ENCODE measurements at places on chromosomes 6 and 20.
A peak's percentile ranks its signal among the peaks of the same experiment; 100 is the strongest.

GRCh38 chr6:3869284-3869631, 20.1 kb downstream of the FAM50B start:
- DNase-seq, result no peak

- DNase-seq, result no peak
Observed at GRCh38 chr6:130674604-130675003, 152.6 kb upstream of the SMLR1 start.

DNA sequence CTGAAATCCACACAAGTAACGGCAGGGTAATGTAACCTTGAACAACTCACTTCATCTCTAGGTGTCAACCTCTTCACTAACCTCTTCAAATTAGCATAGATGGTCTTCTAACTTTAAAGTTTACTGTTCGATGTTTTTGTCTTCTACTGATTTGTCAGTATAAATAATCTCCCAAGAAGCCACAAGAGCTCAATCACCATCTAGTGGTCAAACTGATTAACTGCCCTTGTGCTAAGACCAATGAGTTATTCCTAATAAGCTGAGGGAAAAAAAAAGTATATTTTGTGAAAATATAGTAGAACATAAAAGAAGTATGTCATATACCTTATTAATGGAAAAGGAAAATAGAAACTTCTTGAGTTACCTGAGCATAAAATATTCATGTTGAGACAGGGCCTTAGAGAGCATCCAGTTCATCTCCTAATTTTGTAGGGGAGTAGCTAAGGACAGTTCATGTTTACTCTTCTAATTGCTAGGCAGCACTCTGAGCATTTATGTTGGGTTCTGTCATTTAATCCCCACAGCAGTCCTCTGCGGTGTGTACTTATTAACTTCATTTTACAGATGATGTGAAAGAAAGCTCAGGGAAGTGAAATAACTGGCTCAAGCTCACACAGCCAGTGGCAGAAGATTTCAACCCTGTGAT, 317.1 kb downstream of the ESR1 start:
- no peak for DNase-seq

DNA sequence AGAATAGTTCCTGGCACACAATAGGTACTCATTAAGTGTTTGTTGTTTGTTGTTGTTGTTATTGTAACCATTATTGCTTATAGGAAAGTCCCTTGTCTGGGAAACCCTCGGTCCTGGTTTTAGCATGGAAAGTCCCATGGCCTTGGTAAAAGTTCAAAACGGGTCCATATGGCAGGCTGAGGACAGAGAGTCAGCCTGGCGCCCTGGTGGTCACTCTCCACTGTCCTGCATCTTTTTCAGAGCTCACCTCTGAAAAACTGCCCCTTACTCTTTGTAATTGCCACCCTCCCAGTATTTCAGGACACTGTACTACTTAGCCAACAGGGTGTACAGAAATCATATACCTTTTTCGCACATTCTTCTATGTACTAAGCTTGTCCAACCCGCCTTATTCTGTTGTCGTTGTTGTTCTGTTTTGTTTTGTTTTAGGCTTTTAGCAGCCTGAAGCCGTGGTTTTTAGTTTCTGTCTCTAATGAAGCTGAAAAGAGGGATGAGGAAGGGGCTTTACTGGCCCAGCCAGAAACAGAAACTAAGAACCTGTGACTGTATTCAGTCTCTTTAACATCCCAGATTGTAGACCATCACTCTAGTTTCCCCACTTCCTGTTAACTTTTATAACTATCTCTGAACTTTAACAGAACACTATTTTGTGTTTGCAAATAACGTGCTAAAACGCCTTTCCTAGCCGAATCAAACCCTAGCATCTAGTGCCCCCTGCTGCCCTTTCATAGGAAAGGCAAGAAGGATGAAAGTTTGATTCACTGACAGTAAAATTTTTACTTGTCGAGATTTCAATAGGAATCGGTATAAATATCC, 7.6 kb upstream of the TMEM14A start:
- DNase-seq, result peak; percentile 50

DNA sequence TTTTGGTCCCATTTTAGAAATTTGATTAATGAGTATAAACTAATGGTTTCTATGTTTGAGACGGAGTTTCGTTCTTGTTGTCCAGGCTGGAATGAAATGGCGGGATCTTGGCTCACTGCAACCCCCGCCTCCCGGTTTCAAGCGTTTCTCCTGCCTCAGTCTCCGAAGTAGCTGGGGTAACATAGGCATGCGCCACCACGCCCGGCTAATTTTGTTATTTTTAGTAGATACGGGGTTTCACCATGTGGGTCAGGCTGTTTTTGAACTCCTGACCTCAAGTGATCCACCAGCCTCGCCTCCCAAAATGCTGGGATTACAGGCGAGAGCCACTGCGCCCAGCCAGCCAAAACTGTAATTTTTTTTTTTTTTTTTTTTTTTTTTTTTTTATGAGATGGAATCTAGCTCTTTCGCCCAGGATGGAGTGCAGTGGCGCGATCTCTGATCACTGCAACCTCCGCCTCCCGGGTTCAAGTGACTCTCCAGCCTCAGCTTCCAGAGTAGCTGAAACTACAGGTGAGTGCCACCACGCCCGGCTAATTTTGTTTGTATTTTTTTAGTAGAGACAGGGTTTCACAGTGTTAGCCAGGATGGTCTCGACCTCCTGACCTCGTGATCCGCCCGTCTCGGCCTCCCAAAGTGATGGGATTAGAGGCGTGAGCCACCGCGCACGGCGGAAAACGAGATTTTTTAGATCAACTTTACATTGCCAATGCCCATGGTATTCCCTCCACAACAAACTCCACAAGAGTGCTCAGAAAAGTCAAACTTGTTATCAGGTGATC, 127.8 kb downstream of the HFE start:
- DNase-seq, result no peak

DNA sequence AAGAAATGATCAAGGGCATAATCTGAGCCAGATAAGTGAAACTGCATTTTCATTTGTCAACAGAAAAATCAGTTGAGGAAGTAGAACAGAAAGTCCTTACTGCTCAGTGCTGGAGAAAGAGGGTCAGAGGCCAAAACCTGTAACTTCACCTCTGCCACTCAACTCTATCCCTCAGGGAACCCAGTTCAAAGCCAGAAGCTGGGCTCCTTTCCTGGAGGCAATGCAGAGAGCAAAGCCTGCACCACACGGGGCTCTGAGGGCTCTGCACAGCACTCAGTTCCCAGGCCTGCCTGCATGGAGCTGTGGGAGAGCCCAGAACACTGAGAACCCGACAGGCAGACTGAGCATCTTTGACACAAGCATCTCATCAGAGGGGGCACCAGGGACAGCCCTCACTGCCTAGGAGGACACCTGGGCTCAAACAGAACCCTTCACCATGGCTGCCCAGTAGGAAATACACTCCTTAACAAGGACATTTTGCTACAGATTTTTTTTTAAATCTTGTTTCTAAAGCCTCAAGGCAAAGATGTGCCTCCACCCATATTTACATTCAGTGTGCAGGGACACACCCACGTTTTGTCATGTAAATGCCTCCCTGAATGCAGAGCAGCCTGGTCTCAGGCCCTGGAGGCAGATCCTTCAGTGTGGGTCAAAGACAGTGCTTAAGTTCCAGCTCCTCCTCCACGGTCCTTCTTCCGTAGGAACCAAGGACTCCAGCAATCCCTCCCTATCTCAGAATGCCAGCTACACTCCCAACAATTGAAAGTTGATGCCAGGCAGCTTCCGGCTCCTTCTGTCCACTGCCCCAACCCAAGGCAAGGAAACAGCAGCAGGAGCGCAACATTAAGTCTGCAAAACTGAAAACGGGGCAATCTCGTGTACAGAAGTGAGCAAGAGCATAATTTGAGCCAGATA, 6.6 kb downstream of the RNASET2 start:
- DNase-seq, result no peak

DNA sequence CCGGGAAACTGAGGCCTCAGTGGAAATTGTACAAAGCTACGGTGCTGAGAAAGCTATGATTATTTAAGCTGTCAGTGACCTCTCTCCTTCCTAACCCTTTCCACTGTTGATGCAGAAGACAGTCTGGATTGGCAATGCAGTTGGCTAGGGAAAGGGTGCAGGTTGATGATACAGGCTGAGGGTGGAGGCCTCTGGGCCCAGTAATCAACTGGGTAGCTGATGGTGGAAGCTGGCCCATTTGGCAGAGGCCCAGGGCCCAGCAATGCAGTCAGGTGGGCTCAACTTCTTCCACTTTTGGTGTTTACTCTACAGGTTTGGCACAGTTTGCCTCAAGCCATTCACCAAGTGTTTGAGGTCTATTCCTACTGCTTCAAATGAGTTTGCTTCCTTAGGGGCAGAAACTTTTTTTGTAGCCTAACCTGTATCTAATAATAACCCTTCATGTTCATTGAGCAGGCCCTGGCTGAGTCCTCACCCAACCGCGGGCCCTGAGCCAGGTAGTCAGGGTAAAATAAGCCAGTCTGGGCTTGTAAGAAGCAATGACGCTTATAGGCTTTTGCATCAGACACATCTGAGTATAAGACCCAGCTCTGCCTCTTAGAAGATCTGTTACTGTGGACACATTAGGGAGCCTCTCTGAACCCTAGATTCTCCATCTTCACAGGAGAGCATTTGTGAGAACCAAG, 12.1 kb downstream of the BCL2L1 start:
- no peak for DNase-seq

GRCh38 chr6:5729813-5730517, 276.8 kb downstream of the NRN1 start:
- no peak for DNase-seq

GRCh38 chr6:17156112-17156921, 54.5 kb downstream of the STMND1 start:
- DNase-seq, result peak; percentile 53

DNA sequence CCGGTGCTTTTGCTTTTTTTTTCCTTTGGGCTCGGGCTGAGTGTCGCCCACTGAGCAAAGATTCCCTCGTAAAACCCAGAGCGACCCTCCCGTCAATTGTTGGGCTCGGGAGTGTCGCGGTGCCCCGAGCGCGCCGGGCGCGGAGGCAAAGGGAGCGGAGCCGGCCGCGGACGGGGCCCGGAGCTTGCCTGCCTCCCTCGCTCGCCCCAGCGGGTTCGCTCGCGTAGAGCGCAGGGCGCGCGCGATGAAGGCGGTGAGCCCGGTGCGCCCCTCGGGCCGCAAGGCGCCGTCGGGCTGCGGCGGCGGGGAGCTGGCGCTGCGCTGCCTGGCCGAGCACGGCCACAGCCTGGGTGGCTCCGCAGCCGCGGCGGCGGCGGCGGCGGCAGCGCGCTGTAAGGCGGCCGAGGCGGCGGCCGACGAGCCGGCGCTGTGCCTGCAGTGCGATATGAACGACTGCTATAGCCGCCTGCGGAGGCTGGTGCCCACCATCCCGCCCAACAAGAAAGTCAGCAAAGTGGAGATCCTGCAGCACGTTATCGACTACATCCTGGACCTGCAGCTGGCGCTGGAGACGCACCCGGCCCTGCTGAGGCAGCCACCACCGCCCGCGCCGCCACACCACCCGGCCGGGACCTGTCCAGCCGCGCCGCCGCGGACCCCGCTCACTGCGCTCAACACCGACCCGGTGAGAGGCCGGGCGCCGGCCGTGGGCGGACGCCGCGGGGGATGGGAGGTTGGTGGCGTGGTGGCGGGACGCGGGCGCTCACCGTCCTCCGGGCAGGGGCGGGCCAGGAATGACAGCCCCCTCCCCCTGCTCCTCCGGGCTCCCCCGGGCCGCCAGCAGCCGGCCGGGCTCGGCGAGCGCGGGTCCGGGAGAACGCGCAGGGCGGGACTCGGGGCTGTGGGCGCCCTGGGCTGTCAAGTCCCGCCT, 606 bp downstream of the ID4 start:
- DNase-seq, result no peak

DNA sequence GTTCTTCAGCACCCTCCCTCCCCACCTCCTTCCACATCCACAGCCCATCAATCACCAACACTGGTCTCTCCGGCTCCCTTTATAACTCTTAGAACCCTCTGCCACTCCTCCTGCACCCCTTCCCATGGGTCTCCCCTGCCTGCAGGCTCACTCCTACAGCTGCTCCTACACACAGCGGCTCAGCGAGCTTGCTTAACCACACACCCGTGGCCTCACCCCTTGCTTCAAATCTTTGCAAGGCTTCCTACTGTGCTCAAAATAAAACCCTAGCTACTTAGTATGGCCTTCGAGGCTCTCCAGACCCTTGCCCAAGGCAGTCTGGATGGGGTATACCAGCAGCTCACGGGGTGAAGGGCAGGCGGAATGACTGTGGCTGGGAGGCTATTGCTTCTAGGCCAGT, 63.7 kb downstream of the JPH2 start:
- no peak for DNase-seq

DNA sequence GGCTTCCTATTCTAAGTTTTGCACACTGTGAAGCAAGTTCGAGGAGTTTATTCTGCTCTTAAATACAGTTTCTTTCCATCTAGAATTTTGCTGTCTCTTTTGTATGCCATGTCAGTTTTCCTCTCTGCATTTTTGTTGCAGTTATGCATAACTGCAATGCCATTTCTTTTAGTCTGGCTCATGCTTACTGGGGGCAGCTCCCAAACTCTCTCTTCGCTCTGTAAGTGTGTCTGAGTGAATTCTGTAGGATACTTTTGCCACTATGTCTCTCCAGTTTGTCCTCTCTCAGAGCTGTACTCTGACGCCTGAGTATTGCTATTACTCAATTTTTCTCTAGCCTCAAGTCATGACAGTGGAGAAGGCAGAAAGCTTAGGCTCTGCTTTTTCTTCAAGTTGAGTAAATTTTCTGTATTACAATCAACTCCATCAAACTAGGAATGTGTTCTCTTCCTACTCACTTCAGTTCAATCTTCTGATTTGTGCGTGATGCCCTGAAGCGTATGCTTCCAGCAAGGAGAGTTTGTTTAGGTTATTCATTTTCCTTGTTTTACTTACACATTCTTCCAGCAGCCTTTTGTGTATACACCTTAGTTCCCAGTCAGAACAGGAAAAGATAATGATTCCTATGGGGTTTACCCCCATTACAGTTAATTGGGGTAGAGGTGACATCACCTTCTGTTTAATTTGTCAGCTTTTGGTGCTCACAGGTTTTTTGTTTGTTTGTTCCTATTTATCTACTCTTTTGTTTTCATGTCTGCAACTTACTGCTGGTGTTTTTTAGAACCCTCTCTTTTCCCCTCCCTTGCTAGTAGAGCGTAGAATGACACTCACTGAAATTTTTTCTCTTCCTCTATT, 430.9 kb downstream of the BCKDHB start:
- no peak for DNase-seq

DNA sequence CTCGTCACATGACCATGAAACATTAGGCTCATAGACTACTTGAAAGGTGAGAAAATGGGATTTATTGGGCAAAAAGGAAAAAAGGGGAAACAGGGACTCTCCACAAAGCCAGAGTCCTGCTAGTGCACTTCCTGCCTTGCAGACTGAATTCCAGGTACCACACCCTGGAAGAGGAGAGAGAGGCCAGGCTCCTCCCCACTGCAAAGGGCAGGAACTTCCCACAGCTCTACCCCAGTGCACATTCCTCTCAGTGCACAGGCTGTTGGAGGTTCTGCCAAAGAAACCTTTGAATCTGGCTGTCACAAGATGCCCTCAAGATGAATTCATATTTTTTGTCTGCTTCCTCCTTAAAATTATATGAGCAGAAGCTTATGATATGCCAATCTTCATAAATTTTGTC, 920.4 kb upstream of the GJE1 start:
- no peak for DNase-seq

- no peak for DNase-seq
Observed at GRCh38 chr6:12720310-12720709, 3.7 kb downstream of the PHACTR1 start.

- DNase-seq, result no peak
Observed at GRCh38 chr6:63904650-63905248, 269.1 kb downstream of the PHF3 start.

Data from activated T-cell treated with anti-CD3 and anti-CD28 coated beads for 4 hours (primary cell).